Activated CD4-positive, alpha-beta T cell treated with anti-CD3 and anti-CD28 coated beads for 36 hours (primary cell): ENCODE measurements at places on chromosomes 5 and 9.

GRCh38 chr5:8865266-8865665, 680.6 kb downstream of the SEMA5A start:
- no peaks in the 10 kb centered on the region for H3K27me3 ChIP-seq
- no peak for DNase-seq
- H3K36me3 ChIP-seq: no peaks in the 10 kb centered on the region
- H3K4me1 ChIP-seq: no peaks in the 10 kb centered on the region
- H3K4me3 ChIP-seq: no peak overlapping the region

DNA sequence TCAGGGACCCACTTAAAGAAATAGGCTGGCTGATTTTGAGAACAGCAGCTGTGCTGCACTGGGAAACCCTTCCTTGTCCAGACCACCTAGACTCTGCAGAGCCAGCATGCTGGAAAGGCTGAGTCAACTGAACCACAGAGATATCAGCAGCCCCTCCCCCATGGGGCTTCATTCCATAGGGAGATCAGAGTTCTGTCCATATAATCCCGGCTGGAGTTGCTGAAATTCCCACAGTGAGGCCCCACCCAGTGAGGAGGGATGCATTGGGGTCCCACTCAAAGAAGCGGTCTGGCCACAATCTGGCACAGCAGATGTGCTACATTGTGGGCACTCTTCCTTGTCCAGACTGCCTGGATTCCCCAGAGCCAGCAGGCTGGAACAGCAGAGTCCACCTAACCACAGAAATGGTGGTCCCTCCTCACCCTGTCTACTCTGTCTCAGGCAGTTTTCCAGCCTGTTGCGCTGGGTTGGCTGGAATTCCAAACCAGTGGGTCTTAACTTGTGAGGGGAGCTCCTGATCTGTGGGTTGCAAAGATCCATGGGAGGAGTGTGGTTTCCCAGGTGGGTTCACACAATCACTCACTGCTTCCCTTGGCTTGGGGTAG, 127.1 kb downstream of the RNF180 start:
- no peaks in the 10 kb centered on the region for H3K36me3 ChIP-seq
- H3K4me3 ChIP-seq: no peak overlapping the region
- H3K4me1 ChIP-seq: no peaks in the 10 kb centered on the region
- DNase-seq: no peak
- H3K27me3 ChIP-seq: no peaks in the 10 kb centered on the region
- no peak overlapping the region for H3K27ac ChIP-seq

- H3K36me3 ChIP-seq: no peaks in the 10 kb centered on the region
- peaks cover 22% of the 10 kb centered on the region for H3K4me1 ChIP-seq
- H3K27ac ChIP-seq: no peak overlapping the region
- H3K4me3 ChIP-seq: no peak overlapping the region
- peak; percentile 61 for DNase-seq
- H3K27me3 ChIP-seq: peaks cover 9% of the 10 kb centered on the region
Observed at GRCh38 chr9:99778308-99778707, 43.4 kb upstream of the NR4A3 start.

DNA sequence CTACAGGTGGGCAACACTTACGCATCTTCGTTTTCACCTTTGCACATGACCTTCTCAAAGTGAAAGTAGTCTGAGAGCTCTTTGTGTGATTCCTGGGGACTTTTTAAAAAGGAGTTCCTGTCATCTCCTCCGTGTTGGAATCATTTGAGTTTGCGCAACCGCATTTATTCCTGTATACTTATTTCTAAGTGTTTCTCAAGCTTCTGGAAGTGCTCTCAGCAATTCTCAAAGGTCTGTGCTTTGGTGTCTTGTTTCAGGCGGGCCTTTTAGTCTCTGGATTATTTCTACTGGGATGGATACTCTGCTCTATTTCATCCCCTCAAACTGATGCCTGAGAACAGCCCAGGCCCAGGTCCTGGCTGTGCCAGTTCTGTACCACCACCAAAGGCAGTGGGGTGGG, 226.5 kb upstream of the TUT7 start:
- no peaks in the 10 kb centered on the region for H3K36me3 ChIP-seq
- H3K4me1 ChIP-seq: no peaks in the 10 kb centered on the region
- no peak overlapping the region for H3K4me3 ChIP-seq
- no peak for DNase-seq

GRCh38 chr5:171419688-171420430, 412 bp downstream of the FGF18 start:
- peaks cover 23% of the 10 kb centered on the region for H3K27me3 ChIP-seq
- peaks cover 12% of the 10 kb centered on the region for H3K4me1 ChIP-seq
- peak overlapping the region; percentile 47 for H3K4me3 ChIP-seq
- peak; percentile 62 for DNase-seq
- no peak overlapping the region for H3K27ac ChIP-seq
